Hippocampal formation (tissue), 2 donors: ENCODE measurements at places on chromosomes 1 and 21.

GRCh38 chr1:241518476-241519307 lies 863 bp downstream of the FH start:
- no peak for DNase-seq

DNA sequence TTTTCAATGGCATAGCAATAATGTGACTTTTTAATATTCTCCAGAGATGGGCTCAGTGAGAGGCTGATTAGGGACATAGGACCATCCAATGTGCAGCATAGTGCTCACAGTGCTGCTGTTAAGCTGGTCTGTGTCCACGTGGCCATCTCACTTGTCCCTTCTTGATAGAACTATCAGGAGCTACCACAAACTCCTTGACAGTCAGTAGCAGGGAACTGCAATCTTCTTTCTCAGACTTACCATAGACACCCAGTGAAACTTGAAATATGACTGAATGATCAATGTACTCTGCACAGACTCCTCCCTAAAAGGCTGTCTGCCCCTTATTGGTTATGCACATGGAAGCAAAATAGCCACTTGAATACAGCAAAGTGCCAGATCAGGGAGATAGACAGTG lies 64.5 kb upstream of the WARS2 start:
- no peak for DNase-seq

DNA sequence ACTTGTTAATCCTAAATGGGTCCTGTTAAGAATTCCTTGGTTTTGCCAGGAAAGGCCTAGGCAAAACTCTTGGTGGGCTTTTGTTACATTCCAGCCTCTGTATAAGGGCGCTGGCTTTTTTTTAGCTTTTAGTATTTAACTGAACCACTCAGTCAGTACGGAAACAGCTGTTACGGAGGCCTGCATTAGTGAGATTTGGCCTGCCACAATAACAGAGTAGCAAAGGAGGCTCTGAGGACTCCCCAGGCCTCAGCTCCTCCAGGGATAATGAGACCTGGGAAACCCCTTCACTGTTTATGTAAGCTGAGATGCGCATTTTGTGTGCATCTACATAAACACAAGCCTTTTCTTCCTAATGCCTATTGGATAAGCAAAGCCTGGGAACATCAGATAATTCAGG lies 210.2 kb downstream of the APP start:
- no peak for DNase-seq

GRCh38 chr1:199040076-199040905 lies 401.5 kb downstream of the PTPRC start:
- DNase-seq, result no peak

DNA sequence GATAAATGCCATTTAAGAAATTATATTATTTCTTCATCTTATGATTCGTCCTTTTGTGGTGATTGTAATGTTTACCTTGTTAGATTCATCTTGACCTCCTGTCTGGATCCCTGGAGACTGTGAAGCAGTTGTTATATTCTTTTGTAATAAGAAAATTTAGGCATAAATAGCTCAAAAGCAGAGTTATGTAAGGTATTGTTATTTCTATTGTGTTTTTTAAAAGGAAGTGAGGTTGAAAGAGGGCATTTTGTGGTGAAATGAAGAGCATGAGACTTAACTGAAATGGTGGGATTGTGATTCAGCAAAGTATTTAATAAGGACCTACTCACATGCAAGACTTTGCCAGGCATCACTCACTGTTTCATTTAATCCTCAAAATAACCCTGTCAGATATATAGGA lies 104.0 kb downstream of the PDE4B start:
- DNase-seq, result no peak

DNA sequence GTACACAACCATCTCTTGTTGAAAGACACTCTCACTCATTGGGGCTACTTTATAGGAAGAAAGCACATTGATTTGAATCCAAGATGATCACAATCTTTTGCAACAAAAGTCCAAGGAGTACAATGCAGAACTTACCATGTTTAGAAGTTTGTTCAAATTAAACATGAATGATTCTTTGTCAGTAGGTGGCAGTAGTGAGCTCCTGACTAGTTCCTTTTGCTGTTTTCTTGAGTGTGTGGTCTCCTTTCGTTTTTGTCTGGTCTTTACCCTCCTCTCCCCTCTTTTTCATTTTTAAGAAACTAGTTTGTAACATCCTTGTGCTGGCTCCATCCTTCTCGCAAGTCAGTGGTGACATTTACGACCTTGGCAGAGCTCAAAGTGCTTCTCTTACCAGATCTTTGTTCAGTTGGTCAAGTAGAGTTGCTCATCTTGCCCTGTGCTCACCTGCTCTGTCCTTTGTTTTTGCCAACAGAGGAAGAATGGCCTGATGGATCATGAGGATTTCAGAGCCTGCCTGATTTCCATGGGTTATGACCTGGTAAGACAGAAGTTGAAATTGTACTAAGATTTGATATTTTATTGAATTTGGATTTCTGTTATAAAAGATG lies 35.7 kb upstream of the MTR start:
- no peak for DNase-seq

GRCh38 chr21:32426066-32426465 lies 13.6 kb downstream of the EVA1C start:
- no peak for DNase-seq
